HT-29 (cell line): ENCODE measurements at places on chromosomes 16 and 17. TPM values are rescaled to one million over a fixed set of nuclear protein-coding genes. Genes with fewer than 3 reads are reported as not detected.
A peak's percentile ranks its signal among the peaks of the same experiment; 100 is the strongest.

GRCh38 chr17:47718634-47719405 is 14.2 kb upstream of the TBX21 start:
- DNase-seq = no peak

GRCh38 chr16:25176136-25176535 is 40.6 kb upstream of the AQP8 start:
- no peak for DNase-seq

- DNase-seq = no peak
These were observed 69.9 kb downstream of the GSG1L start for GRCh38 chr16:27993587-27993986.

DNA sequence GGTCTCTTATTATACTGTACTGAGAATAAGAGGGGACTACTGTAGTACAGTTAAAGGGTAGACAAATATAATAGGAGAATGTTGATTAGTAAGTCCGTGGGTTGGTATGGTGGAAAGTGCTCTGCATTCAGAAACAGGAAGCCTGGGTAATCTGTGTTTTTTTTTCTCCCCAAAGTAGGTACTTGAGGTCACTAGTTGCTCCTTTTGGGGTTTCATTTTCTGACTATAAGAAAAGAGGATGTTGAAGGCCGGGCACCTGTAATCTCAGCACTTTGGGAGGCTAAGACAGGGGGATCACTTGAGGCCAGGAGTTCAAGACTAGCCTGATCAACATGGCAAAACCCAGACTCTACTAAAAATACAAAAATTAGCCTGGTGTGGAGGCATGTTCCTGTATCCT is 42.0 kb upstream of the MMD start:
- no peak for DNase-seq

CD300E gene
- total RNA-seq = not detected in 2 replicates

DNA sequence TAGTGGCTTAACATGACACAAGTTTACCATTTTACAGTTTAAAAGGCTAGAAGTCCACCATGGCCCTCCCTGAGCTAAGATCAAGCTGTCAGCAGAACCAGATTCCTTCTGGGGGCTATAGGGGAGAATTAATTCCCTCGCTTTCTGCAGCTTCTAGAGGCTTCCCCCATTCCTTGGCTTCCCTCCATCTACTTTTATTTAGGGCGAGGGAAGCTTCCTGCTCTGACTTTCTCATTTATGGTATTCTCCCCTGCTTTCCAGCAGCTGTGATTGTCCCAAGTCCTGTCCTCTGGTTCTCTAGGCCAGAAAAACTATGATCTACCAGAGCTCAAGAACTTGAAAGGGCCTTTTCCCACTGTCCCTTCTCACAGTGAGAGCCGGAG is 4.3 kb downstream of the CETP start:
- no peak for DNase-seq

DNA sequence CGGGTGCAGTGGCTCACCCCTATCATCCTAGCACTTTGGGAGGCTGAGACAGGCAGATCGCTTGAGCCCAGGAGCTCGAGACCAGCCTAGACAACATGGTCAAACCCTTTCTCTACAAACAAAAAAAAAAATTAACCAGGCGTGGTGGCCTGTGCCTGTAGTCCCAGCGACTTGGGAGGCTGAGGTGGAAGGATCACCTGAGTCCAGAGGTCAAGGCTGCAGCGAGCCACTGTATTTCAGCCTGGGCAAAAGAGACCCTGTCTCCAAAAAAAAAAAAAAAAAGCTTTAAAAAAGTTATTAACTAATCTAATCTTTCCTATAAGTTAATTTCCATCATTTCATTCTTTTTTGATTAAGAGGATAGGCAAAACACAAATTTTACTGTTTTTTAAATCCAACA is 2.5 kb downstream of the NCOR1 start:
- no peak for DNase-seq

DNA sequence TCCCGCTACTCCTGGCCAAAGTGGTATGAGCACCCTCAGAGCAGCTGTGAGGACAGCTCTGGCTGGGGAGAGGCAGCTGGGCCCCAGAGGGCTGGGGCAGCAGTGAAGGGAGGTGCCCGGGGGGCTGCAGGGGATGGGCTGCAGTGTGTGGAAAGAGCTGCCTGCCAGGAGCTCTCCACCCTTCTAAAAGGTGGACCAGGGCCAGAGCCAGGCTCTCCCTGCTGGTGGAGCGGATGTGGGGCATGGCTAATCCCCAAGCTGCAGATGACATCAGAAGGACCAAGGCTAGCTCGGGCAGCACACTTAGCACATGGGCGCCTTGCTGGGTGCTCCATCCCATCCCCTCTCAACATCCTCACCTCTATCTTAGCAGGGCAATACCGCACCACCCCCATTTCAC is 103.1 kb downstream of the SDK2 start:
- DNase-seq = no peak

GRCh38 chr16:84786605-84787262 is 33.1 kb upstream of the CRISPLD2 start:
- DNase-seq = no peak

DNA sequence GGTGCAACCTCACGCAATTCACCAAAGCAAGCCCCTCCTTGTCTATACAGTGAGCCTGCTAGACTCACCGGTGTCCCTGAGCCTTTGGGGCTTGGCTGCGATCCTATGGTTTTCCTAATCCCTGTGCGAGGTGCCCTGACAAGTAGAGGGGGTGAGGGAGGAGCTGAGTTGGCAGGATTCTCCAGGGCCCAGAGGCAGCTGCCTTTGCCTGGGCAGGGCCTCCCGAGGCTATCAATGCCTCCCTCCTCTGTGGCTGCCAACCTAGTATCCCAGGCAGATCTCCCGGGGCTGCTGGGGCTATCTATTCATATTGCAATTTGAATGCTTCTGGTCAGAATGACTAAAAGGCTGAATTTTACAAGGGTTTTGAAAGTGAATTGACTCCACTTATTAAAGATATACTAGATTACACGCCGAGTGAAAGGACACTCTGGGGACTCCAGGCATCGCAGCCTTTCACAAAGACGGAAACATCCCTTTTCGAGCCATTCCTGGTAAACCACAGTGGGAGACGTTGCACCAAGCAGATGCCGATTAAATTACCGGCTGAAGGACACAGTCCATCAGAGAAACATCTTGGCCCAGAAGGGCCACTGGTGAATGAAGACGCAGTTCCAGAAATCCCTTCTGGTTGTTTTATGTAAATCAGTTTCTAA is 11.3 kb upstream of the PITPNM3 start:
- DNase-seq = no peak

FTSJ3 gene
- total RNA-seq = 35.7 and 41.7 TPM in 2 replicates

OTOA gene
- total RNA-seq = 0.05 and 0.08 TPM in 2 replicates

DNA sequence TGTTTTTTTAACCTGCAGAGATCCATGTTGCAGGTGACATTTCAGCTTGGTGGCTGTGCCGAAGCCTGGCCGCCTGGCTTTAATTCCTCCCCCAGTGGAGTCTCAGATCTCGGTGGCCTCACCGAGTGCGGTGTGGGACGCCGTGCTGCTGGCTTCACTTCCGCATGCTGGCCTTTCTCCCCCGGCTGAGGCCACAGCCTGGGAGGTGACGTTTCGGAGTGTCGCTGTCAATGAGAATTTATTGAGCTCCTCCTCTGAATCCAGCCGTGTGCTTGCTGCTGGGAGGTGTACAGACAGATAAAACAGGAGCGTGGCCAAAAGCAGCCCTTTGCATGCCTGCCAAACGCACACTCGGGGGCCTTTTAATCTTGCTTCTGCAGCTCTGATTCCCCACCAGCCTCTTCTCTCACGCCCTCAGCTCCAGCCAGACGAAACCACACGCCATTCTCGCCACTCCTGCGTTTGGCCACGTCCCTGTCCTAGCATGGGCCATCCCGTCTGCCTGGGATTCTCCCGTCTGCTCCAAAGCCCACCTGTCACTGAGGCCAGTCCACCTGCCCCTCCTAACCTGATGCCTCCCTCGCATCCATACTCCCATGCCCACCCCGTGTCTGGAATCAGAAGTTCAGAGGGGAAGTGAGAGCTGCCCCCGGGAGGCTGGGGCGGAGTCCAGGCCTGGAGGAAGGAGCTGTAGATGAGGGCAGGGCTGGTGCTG is 3.6 kb downstream of the GSE1 start:
- peak; percentile 65 for DNase-seq

- no peak for DNase-seq
These were observed 440.9 kb upstream of the MAF start for GRCh38 chr16:80041410-80041809.

- no peak for DNase-seq
These were observed 177.6 kb downstream of the AIPL1 start for GRCh38 chr17:6257336-6257735.

GRCh38 chr17:79806863-79807720 is 10.2 kb upstream of the CBX8 start:
- no peak for DNase-seq

DNA sequence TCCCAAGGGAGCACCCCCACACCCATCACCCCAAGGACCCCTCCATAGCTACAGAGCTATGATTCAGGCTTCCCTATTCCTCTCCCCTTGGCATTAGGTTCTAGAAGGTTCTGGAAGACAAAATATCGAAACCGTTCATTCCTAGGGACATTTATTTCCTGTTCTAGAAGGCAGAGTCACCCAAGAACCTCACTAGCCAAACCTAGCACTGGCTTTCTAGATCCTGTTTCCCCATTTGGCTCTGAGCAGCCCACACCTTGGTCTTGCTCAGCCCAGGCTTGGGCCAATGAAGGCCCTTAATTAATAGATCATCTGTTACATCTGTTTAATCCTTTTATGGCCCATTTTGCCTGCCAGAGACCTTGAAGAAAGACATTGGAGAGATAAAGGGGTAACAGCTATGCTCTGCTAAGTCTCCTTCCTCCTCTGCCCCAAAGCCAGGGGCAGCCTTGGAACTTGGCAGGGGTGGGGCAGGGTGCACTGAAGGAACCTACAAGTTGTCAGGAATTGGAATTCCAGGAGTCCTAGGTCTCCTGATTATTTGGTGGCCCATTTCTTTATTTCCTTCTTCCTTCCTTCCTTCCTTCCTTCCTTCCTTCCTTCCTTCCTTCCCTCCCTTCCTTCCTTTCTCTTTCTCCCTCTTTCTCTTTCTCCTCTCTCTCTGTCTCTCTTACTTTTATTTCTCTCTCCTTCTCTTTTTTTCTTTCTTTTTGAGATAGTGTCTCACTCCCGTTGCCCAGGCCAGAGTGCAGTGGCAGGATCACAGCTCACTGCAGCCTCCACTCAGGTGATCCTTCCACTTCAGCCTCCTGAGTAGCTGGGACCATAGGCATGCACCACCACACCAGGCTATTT is 8.7 kb upstream of the FZD2 start:
- no peak for DNase-seq

DNA sequence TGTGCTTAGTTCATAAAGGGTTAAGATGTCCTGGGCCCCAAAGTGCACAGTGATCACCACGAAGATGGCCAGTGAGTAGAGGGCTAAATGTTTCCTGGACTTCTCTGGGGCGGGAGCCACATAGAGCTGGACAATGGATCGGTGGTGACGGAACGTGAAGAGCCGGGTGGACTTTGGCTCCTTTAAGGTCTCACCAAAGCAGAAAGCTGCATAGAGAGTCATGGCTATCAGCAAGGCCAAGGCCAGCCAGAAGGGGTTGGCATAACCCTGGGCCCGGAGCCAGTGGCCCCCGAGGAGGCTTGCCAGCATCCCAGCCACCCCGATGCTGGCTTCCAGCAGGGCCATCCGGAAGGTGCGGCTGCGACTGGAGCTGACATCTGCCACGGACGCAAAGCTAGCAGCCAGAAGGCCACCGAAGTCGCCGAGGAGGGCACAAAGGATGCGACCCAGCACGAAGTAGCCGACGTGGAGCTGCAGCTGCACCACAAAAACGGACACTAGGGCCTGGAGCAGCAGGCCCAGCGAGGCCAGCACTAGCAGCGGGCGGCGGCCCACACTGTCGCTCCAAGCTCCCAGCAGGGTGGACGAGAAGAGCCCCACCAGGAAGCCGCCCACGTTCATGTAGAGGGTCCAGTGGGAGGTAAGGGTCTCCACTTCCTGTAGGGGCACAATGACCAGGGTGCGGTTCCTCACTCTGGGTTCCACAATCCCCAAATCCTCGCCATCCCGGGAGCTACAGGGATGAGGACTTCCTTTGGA is 1.0 kb downstream of the SLC46A1 start:
- DNase-seq = no peak

DNA sequence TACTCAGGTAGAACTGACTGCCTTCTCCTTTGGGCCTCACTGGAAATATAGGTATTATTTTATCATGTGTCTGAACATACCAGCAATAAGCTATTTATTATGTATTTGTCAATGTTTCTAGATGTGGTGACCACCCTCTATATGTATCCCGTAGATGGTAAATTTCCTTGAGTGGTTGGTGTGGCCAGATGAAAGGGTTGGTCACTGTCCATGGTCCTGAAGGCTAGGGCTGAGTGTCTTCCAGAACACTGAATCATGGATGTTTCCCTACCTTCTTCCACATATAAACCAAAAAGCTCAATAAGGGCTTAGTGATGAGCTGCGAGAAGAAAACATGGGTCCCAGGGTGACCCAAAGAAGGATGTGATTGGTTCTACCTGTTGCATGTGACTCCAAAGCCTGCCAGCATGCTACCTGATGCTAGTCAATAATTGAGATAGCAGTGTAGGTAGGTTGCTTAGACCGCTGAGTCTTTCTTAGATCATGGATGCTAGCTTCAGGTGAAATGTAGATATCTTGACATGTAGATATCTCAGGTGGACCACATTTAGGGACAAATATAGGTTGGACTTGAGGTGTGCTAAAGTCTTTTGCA is 150.3 kb downstream of the ASIC2 start:
- peak; percentile 42 for DNase-seq

- peak; percentile 13 for DNase-seq
These were observed 174.6 kb downstream of the TOX3 start for GRCh38 chr16:52372313-52372712.

GRCh38 chr16:21642861-21643260 is 9.5 kb downstream of the IGSF6 start:
- no peak for DNase-seq

- DNase-seq = no peak
These were observed 1.3 kb downstream of the CCDC102A start for GRCh38 chr16:57534881-57535658.

FBXL20 gene
- 3.3 and 4.7 TPM in 2 replicates for total RNA-seq

VPS9D1 gene
- total RNA-seq = 11.7 and 19.1 TPM in 2 replicates

KRTAP9-8 gene
- total RNA-seq = not detected in 2 replicates

MMP15 gene
- total RNA-seq = 75.9 and 94.1 TPM in 2 replicates

POLR2A gene
- total RNA-seq = 26.0 and 58.6 TPM in 2 replicates

DNA sequence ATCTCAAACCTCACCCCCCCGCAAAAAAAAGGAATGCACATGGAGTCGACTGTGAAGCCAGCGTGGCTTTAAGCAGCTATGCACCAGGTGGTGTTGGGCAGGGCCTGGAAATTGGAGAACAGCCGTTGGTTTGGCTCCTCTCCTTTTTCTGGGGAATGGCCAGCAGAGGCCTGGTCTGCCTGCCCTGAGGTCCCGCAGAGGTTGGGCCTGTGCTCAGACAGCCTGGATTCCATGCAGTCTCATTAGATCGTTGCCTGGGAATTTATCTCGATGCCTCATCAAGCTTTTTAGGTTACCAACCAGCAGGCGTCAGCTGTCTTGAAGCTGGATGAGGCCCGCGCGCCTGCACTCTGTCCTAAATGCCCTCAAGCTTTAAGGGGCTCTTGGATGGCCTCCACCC is 9.8 kb downstream of the SLC12A3 start:
- DNase-seq = no peak

KRT16 gene
- 0.38 and 2.1 TPM in 2 replicates for total RNA-seq

GRCh38 chr17:9648521-9649110 is 3.3 kb downstream of the USP43 start:
- no peak for DNase-seq
